ENCODE measurements at places on chromosomes 4 and X.
A peak's percentile ranks its signal among the peaks of the same experiment; 100 is the strongest.

GRCh38 chr4:15188605-15189539 is 186.6 kb downstream of the CPEB2 start:
- ATAC-seq, result no peak

GRCh38 chr4:172143605-172144314 is 330.6 kb downstream of the GALNTL6 start:
- no peak for ATAC-seq

DNA sequence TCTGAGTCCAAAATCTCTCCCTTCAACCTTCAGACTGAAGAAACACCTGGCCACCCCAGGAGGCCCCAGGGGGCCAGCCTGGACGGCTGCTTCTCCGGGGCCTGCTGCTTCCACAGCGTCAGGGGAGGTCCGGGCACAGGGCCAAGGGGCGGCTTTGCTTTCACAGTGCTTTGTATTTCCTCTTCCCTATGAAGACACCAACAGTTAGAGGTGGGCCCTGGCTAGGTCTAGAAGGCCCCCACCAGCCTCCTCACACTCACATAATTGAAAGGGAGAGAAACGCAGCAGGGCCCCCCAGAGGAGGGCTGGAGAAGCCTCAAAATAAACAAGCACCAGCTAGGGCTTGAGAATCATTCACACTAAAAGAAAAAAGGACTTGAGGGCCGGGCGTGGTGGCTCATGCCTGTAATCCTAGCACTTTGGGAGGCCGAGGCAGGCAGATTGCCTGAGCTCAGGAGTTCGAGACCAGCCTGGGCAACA is 17.8 kb downstream of the SCD5 start:
- no peak for ATAC-seq

GRCh38 chrX:30572004-30572403 is 5.6 kb downstream of the TASL start:
- no peak for ATAC-seq

- no peak for ATAC-seq
Measured at GRCh38 chr4:53994382-53995102, 69.9 kb downstream of the CHIC2 start.

DNA sequence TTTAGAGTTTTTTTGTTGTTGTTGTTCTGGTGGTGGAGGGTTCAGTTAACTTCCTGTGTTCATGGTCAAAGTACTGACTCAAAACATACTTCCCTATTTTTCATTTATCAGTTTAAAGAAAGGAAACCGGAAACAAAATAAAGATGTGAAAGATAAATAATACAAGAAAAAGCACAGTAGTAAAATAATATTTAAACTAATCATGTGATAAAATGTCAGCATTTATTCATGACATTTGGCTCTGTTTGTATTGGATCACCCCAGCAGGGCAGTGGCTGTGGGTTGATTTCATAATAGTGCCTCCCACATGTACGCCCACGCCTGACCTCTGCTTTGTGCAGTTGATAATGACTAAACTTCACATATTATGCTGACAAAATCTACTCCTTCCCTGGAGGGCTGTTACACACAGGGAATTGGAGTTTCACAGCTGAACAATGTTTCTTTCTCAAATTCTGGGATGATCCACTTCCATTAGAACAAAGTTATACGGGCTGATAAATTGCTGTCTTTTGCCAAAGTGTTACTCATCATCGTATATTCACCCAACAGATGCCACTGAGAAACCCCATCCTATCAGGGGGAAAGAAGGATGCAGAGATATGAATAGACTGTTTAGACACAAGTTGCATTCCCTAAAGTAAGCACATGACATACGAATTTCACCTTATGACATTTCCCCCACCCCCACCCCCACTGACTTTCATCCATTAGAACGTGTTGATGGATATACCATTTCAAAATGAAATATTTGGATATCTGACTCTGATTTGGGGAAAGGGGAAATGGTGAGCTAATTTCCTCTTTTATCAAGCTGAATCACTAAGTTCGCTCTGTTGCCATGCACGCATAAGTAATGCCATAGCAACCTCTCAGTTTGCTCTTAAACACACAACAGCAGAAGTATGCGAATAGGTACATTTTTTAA is 48.3 kb downstream of the AMELX start:
- no peak for ATAC-seq

DNA sequence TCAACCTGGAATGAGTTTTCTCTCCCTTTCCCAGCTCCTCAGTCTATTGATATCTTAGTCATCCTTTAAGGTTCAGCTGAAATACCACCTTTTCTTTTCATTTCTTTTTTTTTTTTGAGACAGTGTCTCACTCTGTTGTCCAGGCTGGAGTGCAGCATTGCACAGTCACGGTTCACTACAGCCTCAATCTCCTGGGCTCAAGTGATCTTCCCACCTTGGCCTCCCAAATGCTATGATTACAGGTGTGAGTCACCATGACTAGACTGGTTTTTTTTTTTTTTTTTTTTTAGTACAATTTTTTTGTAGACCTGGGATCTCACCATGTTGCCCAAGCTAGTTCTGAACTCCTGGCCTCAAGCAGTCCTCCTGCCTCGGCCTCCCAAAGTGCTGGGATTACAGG is 28.9 kb downstream of the AFF1 start:
- ATAC-seq, result peak; percentile 52

DNA sequence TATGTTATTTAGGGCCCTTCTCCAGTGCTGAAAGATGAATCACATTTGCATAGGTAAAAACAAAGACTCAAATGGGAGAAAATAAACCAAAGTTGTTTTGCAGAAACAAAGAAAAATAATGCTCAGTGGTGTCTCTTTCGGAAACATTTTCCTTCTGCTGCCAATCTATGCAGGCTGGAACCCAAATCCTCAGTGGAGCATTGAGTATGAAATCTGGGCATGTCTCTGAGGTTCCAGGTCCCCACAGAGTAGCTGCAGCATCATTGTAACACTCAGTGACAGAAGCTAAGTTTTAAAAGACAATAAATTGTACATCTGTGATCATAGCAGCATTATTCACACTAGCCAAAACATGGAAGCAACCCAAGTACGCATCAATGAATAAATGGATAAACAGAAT is 303.6 kb downstream of the FBXW7 start:
- no peak for ATAC-seq

DNA sequence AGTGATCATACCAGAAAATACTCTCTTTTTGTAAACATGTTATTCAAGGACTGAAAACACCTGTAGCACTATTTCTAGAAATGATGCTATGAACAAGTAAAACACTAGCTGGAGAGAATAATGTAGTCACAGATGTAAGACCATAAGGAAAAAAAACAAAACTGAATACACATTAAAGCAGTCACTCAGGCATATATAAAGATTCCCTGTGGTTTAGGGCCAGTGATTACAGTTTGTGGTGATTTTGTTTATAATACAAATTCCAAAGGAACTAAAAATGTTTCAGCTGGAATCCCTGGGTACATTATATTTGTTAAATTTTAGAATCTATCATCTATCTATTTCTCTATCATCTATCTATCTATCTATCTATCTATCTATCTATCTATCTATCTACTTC is 777.8 kb upstream of the FRG1 start:
- no peak for ATAC-seq

GRCh38 chr4:148315049-148315448 is 127.2 kb downstream of the NR3C2 start:
- no peak for ATAC-seq

- no peak for ATAC-seq
Measured at GRCh38 chr4:11495291-11495690, 66.6 kb upstream of the HS3ST1 start.

DNA sequence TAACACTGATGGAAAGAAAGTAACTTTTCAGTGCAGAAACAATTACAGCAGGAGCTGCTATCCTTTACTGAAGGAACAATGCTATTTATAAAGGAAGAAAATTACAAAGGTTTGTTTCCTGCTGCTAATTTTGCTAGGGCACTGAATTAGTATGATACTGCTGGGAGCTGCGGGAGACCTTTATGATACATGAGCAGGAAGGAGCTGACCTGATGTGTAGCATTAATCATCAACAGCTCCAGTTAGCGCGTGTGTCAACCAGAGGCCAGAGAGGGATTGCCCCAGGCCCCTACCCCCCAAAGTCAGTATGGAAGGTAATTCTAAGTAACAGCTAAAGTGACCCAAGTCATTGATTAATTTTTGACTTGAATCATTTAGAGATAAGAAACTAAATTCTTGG is 728.9 kb downstream of the PCDH18 start:
- no peak for ATAC-seq

DNA sequence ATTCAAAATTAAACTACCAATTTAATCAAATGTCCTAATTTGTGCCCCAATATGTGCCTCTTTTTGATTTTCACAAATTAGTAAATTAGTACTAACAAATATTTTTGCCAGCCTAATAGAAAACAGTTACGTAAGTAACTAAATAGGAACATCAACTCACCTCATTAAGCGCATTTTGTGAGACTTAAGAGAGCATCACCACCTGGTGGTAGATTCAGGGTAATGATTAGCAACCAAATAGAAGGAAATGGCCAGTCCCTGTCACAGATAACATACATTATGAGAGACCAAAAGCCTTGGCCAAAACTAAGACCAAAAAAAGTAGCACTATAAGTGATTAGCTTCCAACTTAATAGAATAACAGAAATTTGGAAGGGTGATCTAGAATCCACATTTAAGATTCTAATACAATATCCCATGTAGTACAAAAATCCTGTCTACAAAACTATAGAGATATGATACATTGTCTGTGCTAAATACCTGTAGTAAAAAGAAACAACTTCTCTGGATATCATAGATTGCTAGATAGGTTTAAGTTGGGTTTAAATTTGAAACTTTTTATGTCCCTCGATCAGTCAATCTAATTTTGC is 46.7 kb downstream of the C4orf46 start:
- no peak for ATAC-seq

DNA sequence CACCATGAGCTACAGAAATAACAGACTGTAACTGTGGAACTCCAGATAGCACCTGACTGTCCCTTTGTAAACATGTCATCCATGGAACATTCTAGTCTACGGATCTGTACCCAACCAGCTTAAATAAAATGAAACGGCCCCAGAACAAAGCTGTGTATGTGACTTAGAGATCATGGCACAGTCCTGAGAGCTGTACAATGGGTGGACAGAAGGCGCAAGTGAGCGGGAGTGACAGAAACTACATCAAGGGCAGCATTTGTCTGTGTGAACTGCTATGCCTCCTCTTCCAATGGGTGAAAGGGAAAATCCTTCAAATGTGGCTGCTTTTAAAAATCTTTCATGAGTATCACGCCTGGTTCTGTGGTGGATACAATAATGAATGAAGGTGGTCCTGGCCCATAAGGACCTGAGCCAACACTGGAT is 72.5 kb downstream of the FAT1 start:
- no peak for ATAC-seq

- ATAC-seq, result no peak
Measured at GRCh38 chr4:186653969-186654368, 69.7 kb downstream of the FAT1 start.

DNA sequence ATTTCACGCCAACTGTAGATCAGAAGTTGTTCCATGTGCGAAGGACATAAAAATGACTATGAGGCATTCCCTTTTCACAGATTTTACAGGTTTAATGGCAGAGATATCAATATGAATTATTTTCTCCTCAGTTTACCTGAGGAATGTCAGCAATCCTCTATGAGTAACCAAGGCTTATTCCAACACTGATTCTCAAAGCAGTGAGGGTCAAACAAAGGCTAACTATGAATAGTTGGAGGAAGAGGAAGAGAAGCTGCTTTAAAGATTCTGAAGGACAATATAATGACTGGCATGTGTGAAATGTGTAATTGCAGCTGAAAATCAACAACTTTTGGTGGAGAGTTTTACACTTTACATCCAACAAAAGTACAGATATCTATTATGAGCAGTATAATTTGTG is 29.1 kb downstream of the NAF1 start:
- ATAC-seq, result no peak

DNA sequence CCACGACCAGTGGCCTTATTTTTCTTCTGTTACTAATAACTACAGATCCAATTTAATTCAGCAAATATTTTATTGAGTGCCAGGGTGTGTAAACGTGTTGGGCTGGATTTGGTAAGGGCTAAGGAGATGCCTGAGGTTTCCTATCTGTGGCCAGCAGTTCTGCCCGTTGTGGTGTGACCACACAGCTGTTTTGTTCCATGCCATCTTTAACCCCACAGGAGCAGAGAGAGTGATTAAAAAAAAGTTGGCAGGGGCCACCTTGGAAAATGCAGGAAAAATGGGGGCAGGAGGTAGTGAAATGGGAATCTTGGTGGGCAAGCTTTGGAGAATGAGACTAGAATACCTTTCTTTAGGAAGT is 1.1 kb downstream of the PLAC8 start:
- ATAC-seq, result no peak

DNA sequence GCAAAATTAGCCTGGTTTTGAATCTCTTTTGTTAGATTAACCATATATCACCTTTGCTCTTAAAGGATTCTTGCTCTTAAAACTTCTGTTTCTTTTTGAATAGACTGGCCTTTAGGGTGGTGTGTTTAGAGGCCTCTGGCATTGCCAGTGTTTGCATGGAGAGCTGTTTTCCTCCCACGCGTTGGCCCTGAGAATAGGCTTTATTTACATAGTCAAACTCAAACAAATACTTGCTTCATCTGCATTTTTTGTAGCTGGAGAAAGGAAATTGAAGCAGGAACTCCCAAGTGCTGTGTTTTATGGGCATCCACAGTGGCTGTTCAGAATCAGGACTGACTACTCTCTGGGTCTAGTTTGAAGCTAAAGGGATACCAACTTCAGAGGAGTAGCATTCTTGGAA is 2.7 kb downstream of the SHROOM2 start:
- ATAC-seq, result no peak

GRCh38 chr4:181030961-181031360 is 1212.2 kb upstream of the TENM3 start:
- ATAC-seq, result no peak

- no peak for ATAC-seq
Measured at GRCh38 chrX:131845201-131845600, 177.9 kb upstream of the STK26 start.

DNA sequence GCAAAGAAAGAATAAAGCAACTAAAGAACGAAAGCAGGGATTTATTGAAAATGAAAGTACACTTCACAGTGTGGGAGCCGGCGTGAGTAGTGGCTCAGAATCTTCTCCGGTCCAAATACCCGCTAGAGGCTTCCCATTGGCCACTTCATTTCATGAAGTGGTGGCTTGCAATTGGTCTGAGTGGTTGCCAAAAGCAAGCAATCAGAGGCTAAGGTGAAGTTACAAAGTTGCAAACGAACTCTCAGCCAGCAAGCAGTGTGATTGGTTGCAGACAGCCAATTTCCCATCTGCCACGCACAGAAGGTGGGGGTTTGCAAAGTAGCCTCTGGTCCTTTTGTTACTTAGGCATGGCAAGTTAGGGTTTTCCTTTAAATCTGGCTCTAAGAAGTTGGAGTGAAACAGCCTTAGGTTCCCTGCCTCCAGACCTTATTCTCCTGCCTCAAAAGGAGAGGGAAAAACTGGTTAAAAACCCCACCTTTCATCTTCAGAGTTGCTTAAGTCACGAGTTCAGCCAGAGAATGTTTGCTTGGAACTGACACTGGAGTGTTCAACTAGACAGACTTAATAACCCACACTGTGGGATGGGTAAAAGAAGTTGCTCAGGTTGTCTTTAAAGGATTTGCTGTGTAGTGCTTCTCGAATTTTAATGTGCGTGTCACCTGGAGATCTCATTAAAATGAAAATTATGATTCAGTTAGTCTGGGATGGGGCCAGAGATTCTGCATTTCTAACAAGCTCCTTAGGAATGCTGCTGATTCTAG is 6.9 kb upstream of the CLOCK start:
- ATAC-seq, result no peak

All from activated CD4-positive, CD25-positive, alpha-beta regulatory T cell treated with anti-CD3 and anti-CD28 coated beads, Interleukin-2, amount 50 U/mL, for 24 hours (primary cell).